ENCODE measurements at places on chromosomes 6 and 20.

- DNase-seq: no peak
Measured at GRCh38 chr6:79737172-79737571, 106.0 kb downstream of the SH3BGRL2 start.

DNA sequence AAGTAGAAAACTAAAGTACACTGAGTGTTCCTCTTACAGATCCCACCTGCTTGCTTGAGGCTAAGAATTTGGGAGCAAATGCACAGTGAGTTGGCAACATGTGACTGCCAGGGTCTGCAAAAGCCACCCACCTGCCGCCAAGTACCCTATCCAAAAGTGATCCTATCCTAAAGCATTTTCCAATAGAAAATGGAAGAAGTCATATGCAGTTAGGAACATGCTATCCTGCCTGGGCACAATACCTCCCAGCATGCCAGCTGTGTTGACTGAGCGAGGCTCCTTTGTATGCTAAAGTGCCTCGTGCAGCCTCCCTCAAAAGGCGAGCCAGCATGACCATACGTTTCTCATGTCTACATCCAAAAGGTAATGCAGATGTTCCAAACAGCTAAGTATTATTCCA lies 52.7 kb downstream of the TRAF3IP2 start:
- no peak for DNase-seq

- no peak for DNase-seq
Measured at GRCh38 chr6:163579880-163580295, 165.4 kb downstream of the QKI start.

- DNase-seq: peak; percentile 93
Measured at GRCh38 chr6:134517145-134517658, 199.3 kb upstream of the SGK1 start.

- no peak for DNase-seq
Measured at GRCh38 chr20:12074111-12074655, 156.5 kb downstream of the BTBD3 start.

- no peak for DNase-seq
Measured at GRCh38 chr6:76240092-76240491, 167.6 kb upstream of the IMPG1 start.

GRCh38 chr20:23092861-23093495 lies 6.9 kb upstream of the CD93 start:
- no peak for DNase-seq

- DNase-seq: no peak
Measured at GRCh38 chr20:475463-476357, 13.4 kb upstream of the TBC1D20 start.
